ENCODE measurements at places on chromosomes 3 and 15.

DNA sequence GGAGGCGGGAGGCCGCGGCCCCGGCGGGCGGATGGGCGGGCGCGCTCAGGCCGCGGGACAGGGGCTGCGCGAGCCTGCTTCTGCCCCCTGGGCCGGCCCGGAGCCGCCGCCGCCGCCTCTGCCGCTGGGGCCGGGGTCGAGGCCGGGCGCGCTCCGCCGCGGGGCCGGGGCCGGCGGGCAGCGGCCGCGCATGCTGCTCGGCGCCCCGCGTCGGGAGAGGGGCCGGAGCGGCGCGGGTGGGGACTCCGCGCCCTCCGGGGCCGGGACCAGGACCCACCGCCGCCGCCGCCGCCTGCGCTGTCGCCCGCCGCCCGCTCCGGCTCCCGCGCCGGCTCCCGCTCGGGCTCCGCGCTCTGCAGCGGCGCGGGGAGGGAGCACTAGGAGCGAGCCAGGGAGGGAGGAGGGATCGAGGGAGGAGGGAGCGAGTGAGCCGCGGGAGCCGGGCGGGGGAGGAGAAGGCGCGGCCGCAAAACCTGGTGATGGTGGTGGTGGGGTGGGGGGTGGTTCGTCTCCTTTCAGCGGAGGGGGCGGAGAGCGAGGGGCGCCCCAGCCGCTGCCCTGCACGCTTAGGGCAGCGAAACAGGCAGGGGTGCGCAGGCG lies at the start of gene LINGO1:
LINGO1 (minus strand) TSS at position 379 of the 600 bp plus-strand sequence. CDS start 597 bp downstream, outside the sequence.
- no peak for DNase-seq

- no peak for DNase-seq
Observed at GRCh38 chr3:95627697-95628096, 1186.7 kb upstream of the EPHA6 start.

- DNase-seq = no peak
Observed at GRCh38 chr3:176087066-176087697, 1110.1 kb downstream of the TBL1XR1 start.

DNA sequence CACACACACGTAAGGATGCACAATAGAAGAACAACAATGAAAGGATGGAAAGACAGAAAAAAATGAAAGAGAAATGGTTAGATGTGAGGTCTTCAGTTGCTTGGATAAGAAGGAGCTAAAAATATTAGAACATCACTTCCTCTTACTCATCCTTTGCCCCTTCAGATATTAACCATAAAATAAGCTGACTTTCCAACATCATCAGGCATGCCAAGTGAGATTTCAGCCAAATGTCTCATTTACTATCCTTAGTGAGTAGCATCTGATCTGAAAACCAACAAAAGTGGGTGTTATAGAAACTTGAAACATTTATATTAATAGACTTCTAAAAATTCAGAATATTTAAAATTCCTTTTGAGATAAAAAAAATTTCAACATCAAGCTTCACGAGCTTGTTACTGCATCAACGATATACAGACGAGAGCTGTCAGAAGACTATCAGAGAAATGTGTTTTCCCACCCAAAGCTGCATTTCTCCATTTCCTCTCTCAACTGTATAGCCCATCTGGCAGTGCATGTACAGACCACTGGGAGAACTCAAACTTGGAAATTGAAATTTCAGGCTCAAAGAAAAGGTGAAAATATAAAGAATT lies 25.4 kb upstream of the LSAMP start:
- no peak for DNase-seq
